ENCODE measurements at places on chromosomes 11 and 22. TPM values are rescaled to one million over a fixed set of nuclear protein-coding genes. Genes with fewer than 3 reads are reported as not detected.

Gene FAM111B
- not detected for total RNA-seq

Gene APOL4
- total RNA-seq = 61.0 TPM

Gene TMPRSS4
- not detected for total RNA-seq

Gene MMP8
- 11.7 TPM for total RNA-seq

Gene MRGPRE
- not detected for total RNA-seq

Gene FAM83F
- 0.17 TPM for total RNA-seq

Gene HBG2
- not detected for total RNA-seq

Gene MYO18B
- total RNA-seq = not detected

Gene ANGPTL5
- 9.2 TPM for total RNA-seq

Gene DEUP1
- not detected for total RNA-seq

Gene HEPHL1
- not detected for total RNA-seq

Gene EXPH5
- 3.1 TPM for total RNA-seq

Gene OR5B2
- total RNA-seq = not detected

Gene C22orf15
- total RNA-seq = not detected

Gene ELF5
- not detected for total RNA-seq

Gene OR5P2
- total RNA-seq = not detected

Gene SCN3B
- total RNA-seq = 0.65 TPM

Gene OR6T1
- not detected for total RNA-seq

Gene OR51B5
- total RNA-seq = not detected

Gene BTG4
- total RNA-seq = not detected

Gene CASP12
- 0.94 TPM for total RNA-seq

Gene GNB1L
- total RNA-seq = 3.3 TPM

Gene OR2D2
- not detected for total RNA-seq

Gene CFAP300
- 3.1 TPM for total RNA-seq

Gene BTBD18
- not detected for total RNA-seq

Gene OR10D3
- not detected for total RNA-seq

Gene DERL3
- not detected for total RNA-seq

Gene MS4A6E
- 2.1 TPM for total RNA-seq

Gene PKNOX2
- 1.8 TPM for total RNA-seq

Gene YPEL1
- 3.1 TPM for total RNA-seq

Gene CREB3L1
- 1.9 TPM for total RNA-seq

Gene POTEH
- total RNA-seq = not detected

Gene HBD
- total RNA-seq = not detected

Gene ARHGAP20
- 48.6 TPM for total RNA-seq

Gene IGSF9B
- 1.0 TPM for total RNA-seq

Gene CNTN5
- not detected for total RNA-seq

Gene CTSW
- total RNA-seq = not detected

Gene MS4A4E
- total RNA-seq = 4.7 TPM

Gene CSRP3
- total RNA-seq = not detected

Gene SCGB1C1
- not detected for total RNA-seq

Gene XKR3
- total RNA-seq = not detected

Gene SYT7
- total RNA-seq = 1.8 TPM

Gene PKDREJ
- 0.16 TPM for total RNA-seq

Gene EP300
- total RNA-seq = 76.9 TPM

Gene MLC1
- 1.1 TPM for total RNA-seq

Gene SYCE3
- 3.3 TPM for total RNA-seq

Gene OR10W1
- not detected for total RNA-seq

Gene WNT7B
- total RNA-seq = not detected
